ENCODE measurements at places on chromosomes 3 and 15. TPM values are rescaled to one million over a fixed set of nuclear protein-coding genes. Genes with fewer than 3 reads are reported as not detected.

Gene STRA6
- not detected for total RNA-seq

Gene WDR93
- total RNA-seq: not detected

Gene SENP8
- total RNA-seq: 1.4 TPM

Gene TMEM115
- total RNA-seq: 32.4 TPM

Gene NDUFB4
- 76.2 TPM for total RNA-seq

Gene CPNE4
- not detected for total RNA-seq

Gene CKMT1B
- not detected for total RNA-seq

Gene SST
- total RNA-seq: not detected

Gene KBTBD12
- total RNA-seq: not detected

Gene GOLGA8G
- total RNA-seq: not detected

Gene GPR87
- total RNA-seq: not detected

Gene HIGD2B
- total RNA-seq: 0.64 TPM

Gene KLHL40
- total RNA-seq: not detected

Gene ITIH1
- not detected for total RNA-seq

Gene WDR49
- 0.53 TPM for total RNA-seq

Gene ANKRD63
- not detected for total RNA-seq

Gene DUOX2
- 0.49 TPM for total RNA-seq

Gene IRAK2
- total RNA-seq: 4.2 TPM

Gene GOLGA8R
- 5.9 TPM for total RNA-seq

Gene RAD54L2
- 45.2 TPM for total RNA-seq

Gene FRMD5
- not detected for total RNA-seq

Gene WDR53
- total RNA-seq: 22.1 TPM

Gene TMCC1
- total RNA-seq: 20.5 TPM

Gene NR1I2
- total RNA-seq: 0.62 TPM

Gene IL1RAP
- 29.0 TPM for total RNA-seq

Gene STXBP5L
- not detected for total RNA-seq

Gene NRG4
- not detected for total RNA-seq

Gene SLCO2A1
- total RNA-seq: not detected

Gene SIN3A
- 137 TPM for total RNA-seq

Gene ESYT3
- total RNA-seq: 0.32 TPM

Gene LAMB2
- total RNA-seq: 2.1 TPM

Gene CHRM5
- total RNA-seq: not detected

Gene MORC1
- not detected for total RNA-seq

Gene SENP7
- 49.5 TPM for total RNA-seq

Gene AADACL2
- not detected for total RNA-seq

Gene KIF23
- 0.30 TPM for total RNA-seq

Gene LEKR1
- 0.81 TPM for total RNA-seq

Gene INTS14
- total RNA-seq: 38.3 TPM

Gene XCR1
- 0.05 TPM for total RNA-seq

Gene CAMK2N2
- total RNA-seq: not detected

Gene ZNF774
- total RNA-seq: 1.6 TPM

Gene MNS1
- total RNA-seq: 0.18 TPM

Gene STRIT1
- total RNA-seq: not detected

Gene CLEC3B
- 1.5 TPM for total RNA-seq

Gene CYP19A1
- total RNA-seq: not detected

Gene RGMA
- total RNA-seq: not detected

Gene IVD
- total RNA-seq: 81.8 TPM

Gene CCDC39
- total RNA-seq: not detected

Gene ILDR1
- not detected for total RNA-seq

Gene GALNT15
- not detected for total RNA-seq

Gene GOLGA6A
- total RNA-seq: 0.29 TPM

Gene GOLGA8M
- 3.2 TPM for total RNA-seq

Gene SLC9C1
- total RNA-seq: not detected

Gene TEX55
- not detected for total RNA-seq

Gene LDHAL6B
- not detected for total RNA-seq

Gene RAF1
- 93.4 TPM for total RNA-seq

Gene CALML4
- total RNA-seq: 14.9 TPM

All from naive thymus-derived CD4-positive, alpha-beta T cell (primary cell).